ENCODE measurements at places on chromosomes 1 and 21.

DNA sequence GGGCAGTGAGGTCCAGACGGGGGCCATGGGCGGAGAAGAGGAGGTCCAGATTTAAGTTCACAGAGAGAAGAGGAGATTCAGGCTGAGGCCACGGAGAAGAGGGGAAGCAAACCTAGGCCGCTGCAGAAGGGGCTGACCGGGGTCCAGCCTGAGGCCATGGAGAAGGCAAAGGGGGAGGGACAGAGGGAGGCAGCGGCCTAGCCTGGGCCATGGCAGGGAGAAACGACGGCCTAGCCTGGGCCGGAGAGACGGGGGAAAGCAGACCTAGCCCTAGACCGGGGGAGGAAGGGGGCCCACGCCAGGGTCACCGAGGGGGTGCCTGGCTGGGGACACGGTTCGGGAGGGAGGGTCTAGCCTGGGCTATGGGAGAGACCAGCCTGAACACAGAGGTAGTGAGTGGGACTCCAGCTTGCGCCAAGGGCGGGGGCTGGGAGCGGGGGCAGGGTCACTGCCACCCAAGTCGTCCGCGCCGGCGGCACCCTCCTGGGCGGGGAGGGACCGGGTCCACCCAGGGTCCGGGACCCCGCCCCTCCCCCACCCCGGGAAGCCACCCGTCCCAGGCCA, 459 bp downstream of the CAPZB start:
- no peak for DNase-seq

GRCh38 chr1:4653328-4653660, 1.1 kb upstream of the AJAP1 start:
- DNase-seq: no peak

DNA sequence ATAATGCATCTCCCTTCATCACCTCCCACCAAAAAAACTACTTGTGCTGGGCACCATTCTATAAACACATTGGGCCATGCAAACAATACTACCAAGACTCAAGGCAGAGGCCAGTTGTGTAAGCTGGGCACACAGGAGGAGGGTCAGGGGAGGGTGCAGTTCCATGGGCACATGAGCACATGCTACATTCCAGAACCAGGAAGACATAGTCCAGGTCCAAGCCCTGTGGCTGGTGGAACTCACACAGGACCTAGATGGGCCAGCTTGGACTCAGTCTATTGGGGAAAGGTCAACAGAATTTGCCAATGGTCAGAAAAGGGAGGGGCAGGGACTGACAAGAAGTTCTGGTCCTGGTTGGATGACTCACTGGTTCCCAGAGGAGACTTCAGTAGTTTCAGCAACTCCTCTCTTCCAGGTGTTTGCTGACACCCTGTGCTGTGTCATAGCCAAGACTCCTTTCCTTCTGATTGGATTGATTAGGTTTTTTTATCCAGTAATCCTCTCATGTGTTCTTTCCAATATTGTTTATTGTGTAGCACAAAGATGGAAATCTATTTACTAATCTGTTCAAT, 249.7 kb downstream of the C1orf94 start:
- no peak for DNase-seq

- DNase-seq: no peak
These were observed 22.5 kb downstream of the CAMTA1 start for GRCh38 chr1:6807782-6808181.

- DNase-seq: no peak
These were observed 21.3 kb downstream of the SOAT1 start for GRCh38 chr1:179314928-179315327.

DNA sequence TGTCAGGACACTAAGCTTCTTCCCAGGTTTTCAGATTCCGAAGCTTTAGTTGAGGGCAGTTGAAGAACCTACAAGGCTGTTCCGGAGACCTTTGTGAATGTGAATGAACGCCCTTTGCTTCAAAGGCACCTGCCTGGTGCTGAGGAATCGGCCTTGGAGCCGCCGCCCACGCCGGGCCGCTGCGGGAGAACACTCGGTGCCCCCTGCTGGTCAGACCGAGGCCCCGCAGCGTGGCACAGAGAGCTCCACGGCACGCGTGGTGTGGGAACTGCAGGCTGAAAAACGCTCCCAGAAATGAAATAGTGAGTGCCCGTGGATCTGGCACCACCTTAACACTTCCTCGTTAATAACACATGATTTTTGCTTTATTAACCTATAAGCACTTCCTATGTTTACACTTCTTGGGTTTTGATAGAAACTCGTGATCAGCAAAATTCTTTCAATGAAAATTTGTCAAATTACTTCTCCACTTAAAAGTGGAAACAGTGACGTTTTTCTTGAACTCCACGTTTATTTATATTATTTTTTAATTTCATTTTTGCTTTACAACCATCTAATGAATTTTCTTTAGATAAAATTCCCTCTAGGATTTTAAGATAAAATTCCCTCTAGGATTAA, 460.6 kb downstream of the DSCAM start:
- DNase-seq: no peak

All from LHCN-M2 (cell line).